ENCODE measurements at places on chromosomes 12 and 14.

DNA sequence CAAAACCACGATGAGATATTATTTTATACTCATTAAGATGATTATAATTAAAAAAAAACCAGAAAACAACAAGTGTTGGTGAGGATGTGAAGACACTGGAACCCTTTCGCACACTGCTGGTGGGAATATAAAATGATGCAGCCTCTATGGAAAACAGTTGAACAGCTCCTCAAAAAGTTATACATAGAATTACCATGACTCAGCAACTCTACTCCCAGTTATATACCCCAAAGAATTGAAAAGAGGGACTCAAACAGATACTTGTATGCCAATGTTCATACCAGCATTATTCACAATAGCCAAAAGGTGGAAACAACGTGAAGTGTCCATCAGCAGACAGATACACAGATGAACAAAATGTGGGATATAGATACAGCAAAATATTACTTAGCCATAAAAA lies 53.1 kb downstream of the TAOK3 start:
- no peak for DNase-seq
- H3K4me1 ChIP-seq, result peaks cover 30% of the 10 kb centered on the region

- no peaks in the 10 kb centered on the region for H3K27me3 ChIP-seq
- no peaks in the 10 kb centered on the region for H3K4me1 ChIP-seq
- H3K27ac ChIP-seq, result no peak overlapping the region
- H3K36me3 ChIP-seq, result no peaks in the 10 kb centered on the region
- H3K4me3 ChIP-seq, result no peak overlapping the region
Observed at GRCh38 chr12:16359512-16360491, 12.4 kb downstream of the MGST1 start.

DNA sequence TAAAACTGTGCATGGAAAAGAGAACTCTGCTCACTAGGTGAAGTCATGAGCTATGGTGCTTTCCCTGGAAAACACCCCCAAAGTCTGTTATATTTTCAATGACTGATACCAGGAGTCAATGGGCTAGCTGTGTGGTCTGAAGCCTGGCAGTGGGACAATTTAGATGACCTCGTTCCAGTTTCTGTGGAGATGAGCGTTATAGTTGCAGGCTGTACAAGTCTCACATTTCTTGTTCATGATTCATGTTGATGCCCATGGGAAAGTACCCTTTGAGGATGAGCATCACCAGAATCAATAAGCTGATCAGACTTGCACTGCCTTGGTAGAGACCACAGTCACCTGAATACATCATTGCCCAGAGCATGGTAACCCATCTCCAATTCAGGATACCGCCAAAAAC lies 70.7 kb downstream of the NOVA1 start:
- no peak overlapping the region for H3K4me3 ChIP-seq
- no peak overlapping the region for H3K27ac ChIP-seq
- H3K27me3 ChIP-seq, result no peaks in the 10 kb centered on the region
- H3K36me3 ChIP-seq, result no peaks in the 10 kb centered on the region

GRCh38 chr12:62846491-62846890 lies 88.5 kb downstream of the PPM1H start:
- no peaks in the 10 kb centered on the region for H3K36me3 ChIP-seq
- no peaks in the 10 kb centered on the region for H3K4me1 ChIP-seq
- no peak overlapping the region for H3K4me3 ChIP-seq
- H3K27me3 ChIP-seq, result peaks cover 13% of the 10 kb centered on the region
- no peak for DNase-seq

DNA sequence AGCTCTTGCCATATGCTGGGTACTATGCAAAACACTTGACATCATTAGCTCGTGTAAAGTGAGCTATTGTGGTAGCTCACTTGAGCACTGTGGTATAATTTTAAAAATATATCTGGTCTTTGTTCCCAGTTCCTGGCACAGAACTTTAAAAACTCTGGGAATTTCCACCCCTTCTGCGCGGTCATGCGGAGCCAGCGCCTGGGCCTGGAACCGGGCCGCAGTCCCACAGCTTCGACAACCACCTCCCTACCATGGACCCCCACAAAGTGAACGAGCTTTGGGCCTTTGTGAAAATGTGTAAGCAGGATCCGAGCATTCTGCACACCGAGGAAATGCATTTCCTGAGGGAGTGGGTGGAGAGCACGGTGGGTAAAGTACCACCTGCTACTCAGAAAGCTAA lies 123.1 kb downstream of the NUAK1 start:
- peaks cover 7% of the 10 kb centered on the region for H3K27me3 ChIP-seq
- no peaks in the 10 kb centered on the region for H3K4me1 ChIP-seq

Data from T-helper 17 cell (primary cell).